ENCODE measurements at places on chromosomes 6 and 20.

DNA sequence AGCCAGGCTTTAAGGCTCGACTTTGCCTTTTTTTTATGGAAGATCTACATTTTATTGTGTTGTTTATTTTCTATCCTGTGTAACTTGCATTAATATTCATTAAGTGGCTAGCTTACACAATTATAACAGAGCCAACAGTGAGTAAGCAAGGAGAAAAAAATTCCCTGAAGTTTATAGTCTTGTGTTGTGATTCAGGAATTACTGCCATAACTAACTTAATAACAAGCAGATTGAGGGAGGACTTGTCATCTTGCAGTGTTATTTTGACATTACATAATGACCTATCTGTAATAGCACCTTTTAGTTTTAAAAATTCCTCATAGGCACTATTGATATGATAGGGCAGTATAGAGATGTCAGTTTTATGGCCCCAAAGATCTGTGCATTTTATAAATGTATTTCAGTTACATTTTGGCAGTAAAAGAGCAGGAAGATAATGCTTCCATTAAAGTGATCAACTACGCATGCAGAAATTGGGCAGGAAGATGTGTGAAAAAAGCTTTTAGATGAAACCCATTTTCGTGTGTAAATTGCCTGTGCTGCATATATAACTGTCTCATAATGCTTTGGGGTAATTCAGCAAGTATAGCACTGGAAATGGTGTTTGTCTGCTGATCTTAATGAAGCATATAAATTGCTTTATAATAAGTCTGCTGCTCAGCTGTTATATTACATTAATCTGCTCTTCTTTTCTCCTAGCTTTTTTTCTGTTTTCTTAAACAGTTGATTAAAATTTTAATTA, 123.0 kb downstream of the SMAP1 start:
- DNase-seq = no peak

GRCh38 chr6:48068278-48069251, 42.4 kb downstream of the PTCHD4 start:
- no peak for DNase-seq

- no peak for DNase-seq
Measured at GRCh38 chr6:164184410-164184809, 769.9 kb downstream of the QKI start.

DNA sequence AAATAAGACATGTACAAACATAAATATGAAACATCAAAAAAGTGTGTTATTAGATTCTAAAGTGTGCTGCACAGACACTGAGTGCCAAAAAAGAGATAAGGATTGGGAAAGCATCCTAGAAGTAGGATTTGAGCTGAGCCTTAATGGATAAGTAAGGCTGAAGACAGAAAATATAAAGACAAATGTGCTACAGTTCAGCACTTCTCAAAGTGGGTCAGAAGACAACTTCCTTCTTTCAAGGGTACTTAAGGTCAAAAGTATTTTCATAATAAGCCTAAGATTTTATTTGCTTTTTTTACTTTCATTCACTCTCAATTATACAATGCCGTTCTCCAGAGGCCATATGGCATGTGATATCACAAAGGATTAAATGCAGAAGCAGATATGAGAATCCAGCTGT, 16.8 kb downstream of the USP45 start:
- peak; percentile 39 for DNase-seq

DNA sequence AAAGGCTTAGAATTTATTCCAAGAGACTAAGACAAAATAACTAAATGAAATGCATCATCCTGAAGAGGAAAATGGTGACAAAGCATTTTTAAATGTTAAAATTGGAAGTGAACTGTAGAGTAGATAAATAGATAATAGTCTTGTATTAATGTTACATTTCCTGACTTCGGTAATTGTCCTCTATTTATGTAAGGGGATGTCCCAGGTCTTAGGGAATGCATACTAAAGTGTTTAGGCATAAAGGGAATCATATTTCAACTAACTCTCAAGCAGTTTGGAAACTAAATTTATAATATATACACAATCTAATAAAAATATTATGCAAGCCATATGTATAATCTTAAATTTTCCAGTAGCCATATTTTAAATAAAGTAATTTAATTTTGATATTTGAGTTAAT, 159.3 kb downstream of the WDR27 start:
- no peak for DNase-seq

DNA sequence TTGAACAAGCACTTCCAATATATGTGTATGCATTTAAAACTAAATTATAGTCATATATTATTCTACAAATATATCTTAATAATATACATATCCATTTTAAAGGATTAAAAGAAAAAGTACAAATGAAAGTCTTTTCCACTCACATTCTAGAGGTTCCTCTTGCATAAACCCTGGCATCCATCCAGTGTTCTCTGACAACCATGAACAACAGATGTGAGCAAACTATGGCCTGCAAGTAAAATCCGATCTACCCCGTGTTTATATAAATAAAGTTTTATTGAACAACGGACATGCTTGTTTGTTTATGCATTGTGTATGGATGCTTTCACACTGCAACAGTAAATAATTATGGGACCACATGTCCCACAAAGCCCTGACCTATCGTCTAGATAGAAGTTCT, 1122.3 kb downstream of the EPHA7 start:
- peak; percentile 24 for DNase-seq

GRCh38 chr6:139927236-139927635, 552.8 kb upstream of the CITED2 start:
- no peak for DNase-seq

DNA sequence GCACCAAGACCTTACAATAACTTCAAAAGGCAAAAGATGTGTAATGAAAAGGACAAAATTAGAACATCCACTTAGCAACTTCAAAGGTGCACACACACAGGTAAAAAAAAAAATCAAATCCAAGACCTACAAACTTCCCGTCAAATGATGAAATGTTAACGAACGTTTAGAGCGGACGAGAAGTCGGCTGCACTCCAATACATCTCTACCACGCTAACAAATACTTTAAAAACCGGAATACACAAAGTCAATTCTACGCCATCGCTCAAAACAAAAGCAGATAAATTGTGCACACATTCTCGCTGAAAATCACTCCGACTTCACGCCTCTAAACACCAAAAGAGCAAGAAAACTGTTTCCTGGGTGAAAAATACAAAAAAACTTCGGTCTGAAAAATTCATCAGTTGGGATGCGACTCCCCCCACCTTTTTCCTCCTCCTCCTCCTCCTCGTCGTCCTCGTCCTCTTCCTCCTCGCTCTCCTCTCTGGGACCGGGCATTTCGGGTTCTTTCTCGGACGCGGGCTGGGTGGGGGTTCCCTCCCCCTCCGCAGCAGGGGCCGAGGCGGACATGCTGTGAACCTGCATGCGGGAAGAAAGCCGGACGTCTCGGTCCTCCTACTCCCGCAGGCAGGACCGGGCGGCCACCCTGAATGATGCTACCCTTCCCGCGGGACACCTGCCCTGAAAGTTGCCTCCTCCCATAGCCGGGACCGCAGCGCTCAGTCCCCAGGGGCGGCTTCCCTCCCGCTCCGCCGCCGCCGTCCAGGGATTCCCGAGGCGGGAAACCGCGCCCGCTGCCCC, 712 bp downstream of the DEK start:
- peak; percentile 49 for DNase-seq

- DNase-seq = no peak
Measured at GRCh38 chr20:38144974-38145728, 19.9 kb downstream of the TGM2 start.

DNA sequence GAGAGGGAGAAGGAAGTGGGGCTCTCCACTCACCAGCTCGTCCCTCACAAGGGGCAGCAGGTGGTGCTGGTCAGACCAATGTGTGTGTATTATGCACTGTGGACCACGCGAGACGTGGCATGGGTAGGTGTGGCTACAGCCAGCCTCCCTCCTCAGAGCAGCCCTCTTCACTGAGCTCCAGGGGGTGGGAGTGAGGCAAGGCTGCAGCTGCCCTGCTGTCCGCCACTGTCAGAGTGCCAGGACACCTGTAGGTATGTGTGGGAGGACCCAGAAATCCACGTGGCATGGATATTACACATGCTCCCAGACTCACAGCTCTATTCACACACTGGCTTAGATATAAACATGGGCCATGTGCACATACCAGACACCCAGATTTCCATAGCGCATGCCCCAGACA, 90.3 kb downstream of the VEGFA start:
- DNase-seq = no peak

GRCh38 chr20:31704225-31705119, 18.2 kb downstream of the BCL2L1 start:
- no peak for DNase-seq

GRCh38 chr20:63177134-63177784, 38.7 kb downstream of the YTHDF1 start:
- peak; percentile 55 for DNase-seq

GRCh38 chr6:151412909-151413308, 21.6 kb upstream of the ZBTB2 start:
- DNase-seq = no peak

DNA sequence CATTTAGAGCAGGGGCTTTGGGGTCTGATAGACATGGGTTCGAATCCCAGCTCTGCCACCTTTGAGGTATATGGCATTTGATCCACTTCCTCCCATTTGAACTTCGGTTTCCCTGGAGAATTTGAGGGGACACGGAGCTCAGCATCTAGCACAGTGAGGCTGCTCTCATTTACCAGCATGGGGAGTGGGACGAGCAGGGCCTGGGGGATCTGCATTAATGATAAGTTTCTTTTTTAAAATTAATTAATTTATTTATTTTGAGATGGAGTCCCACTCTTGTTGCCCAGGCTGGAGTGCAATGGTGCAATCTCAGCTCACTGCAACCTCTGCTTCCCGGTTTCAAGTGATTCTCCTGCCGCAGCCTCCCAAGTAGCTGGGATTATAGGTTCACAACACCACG, 52.6 kb downstream of the VSTM2L start:
- DNase-seq = no peak

DNA sequence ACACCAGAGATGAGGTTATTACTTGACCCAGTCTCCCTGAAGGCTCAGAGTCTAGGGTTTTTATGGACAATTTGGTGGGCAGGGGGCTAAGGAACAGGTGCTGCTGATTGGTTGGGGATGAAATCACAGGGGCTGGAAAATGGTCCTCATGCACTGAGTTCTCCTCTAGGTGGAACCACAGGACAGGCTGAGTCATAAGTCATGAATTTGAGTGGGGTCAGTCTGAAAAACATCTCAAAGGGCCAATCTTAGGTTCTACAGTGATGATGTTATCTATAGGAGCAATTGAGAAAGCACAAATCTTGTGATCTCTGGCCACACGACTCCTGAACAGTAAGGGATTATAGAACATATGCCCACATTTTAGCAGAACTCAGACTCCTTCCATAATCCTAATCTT, 5.9 kb upstream of the MRS2 start:
- no peak for DNase-seq

- DNase-seq = no peak
Measured at GRCh38 chr6:134691180-134691579, 258.7 kb downstream of the ALDH8A1 start.

- no peak for DNase-seq
Measured at GRCh38 chr6:27049863-27050781, 197.4 kb upstream of the PRSS16 start.

DNA sequence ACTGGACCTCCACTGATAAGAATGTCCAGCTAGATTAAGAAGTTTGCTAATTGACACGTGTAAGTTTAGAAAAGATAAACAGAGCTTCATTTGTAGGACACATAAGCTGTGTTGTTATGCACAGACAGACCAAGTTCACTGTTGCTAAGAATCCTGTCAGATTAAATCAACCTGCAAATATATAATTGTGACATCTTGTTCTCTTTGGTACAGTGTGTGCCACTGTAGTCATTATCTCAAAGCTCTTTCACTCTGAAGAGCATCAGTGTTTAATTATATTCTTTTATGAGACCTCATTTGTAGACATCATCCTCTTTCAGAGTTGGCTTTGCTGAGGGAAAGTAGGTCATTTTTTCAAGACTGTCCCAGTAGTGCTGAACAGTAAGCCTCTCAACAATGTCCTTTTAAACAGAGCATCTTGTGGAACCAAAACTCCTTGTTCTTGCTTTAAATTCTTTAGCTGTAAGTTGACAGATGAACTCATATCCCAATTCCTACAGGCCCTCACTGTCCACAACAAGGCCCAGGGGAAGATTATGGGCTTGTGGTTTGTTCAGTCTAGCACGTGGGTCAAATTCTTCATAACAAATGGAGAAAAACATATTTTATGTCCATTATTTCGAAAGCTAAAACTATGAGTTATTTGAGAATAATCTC, 252.4 kb downstream of the HDGFL1 start:
- DNase-seq = no peak

DNA sequence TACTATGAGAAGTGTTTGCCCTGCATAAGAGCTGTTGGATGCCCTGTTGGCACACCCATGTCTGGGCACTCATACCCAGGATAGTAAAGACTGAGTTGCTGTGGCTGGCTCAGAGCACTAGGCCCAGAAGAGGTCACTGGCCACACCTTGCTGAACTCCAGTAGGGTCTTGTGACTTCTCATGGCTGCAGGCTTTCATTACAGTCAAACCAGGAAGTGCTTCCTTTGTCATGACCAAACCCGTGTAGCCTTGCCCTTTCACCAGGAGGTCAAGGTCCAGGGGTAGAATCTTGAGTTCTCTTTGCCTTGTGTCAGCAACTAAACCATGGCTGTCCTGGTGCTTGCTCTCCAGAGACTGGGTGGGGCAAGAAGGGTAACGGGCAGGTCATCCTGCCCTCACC, 49.5 kb downstream of the CD164 start:
- no peak for DNase-seq

GRCh38 chr6:17393892-17394631, 667 bp downstream of the CAP2 start:
- peak; percentile 54 for DNase-seq

DNA sequence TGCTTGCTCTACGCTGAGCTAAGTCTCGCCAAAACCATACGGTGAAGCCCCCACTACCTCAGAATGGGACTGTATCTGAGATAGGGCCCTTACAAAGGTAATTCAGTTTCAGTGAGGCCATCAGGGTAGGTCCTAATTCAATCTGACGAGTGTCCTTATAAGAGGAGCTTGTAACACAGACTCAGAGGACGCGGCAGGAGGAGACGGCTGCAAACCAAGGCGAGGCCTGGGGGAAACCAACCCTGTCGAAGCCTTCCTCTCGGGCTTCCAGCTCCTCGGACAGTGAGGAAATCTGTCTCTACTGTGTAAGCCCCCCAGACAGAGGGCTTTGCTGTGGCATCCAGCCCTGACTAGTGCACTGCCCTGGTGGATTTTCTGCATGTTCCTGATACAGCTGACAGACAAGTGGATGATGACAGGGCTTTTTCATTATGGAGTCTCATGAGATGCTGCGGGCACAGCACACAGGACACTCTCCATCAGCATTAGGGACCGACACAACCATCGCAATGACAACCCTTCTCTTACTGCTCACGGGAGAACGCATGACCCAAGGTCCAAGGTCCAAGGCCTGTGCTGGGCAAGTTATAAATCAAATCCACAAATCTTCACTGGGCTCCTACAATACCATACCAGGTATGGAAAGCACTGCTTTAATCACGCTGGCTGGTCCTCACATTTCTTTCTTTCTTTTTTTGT, 48.2 kb downstream of the SSR1 start:
- no peak for DNase-seq

DNA sequence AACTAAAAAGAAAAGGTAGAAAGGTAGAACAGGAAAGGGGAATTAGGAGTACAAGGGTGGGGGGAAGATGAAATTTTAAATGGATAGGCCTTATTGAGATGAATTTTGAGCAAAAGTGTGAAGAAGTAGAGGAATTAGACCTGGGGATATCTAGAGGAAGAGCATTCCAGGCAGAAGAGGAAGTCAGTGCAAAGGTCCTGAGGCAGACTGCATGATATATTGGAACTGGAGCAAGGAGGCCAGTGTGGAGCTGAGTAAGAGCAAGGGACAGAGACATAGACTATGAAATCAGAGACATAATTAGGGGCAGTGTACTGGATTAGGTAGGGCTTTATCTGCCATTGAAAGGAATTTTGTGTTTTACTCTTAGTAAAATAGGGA, 40.4 kb downstream of the MAPK14 start:
- DNase-seq = no peak

Measured in NCI-H2171 treated with DMSO at 0.1 percent for 48 hours (cell line).